ENCODE measurements at places on chromosomes 2 and 18.

- H3K27me3 ChIP-seq, result peaks cover 7% of the 10 kb centered on the region
- no peak overlapping the region for H3K4me3 ChIP-seq
- DNase-seq, result no peak
- no peak overlapping the region for H3K27ac ChIP-seq
- H3K4me1 ChIP-seq, result peaks cover 1% of the 10 kb centered on the region
Measured at GRCh38 chr18:8854550-8854949, 149.2 kb downstream of the MTCL1 start.

GRCh38 chr18:37561986-37562385, 3.6 kb downstream of the CELF4 start:
- H3K4me1 ChIP-seq, result peaks cover 4% of the 10 kb centered on the region
- H3K27ac ChIP-seq, result no peak overlapping the region
- no peaks in the 10 kb centered on the region for H3K36me3 ChIP-seq
- DNase-seq, result no peak
- peaks cover 40% of the 10 kb centered on the region for H3K27me3 ChIP-seq

DNA sequence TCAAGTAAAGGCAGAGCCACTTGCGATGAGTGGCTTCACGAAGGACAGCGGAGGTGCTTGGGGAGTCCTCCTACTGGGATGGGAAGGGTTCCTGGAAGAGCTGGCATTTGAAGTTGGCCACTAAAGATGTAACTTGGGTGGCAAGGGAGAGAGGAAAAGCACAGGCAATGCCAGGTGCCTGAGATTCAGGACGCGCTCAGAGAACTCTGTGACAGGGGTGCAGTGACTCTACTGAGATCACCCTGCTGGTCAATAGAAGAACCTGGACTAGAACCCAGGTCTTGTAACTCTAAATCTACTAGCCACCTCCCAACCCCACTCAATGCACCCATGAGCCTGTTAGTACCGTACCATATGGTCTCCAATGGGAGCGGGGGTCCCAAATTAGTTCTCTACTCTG, 5.4 kb upstream of the GRHL1 start:
- no peaks in the 10 kb centered on the region for H3K36me3 ChIP-seq
- H3K4me1 ChIP-seq, result peaks cover 3% of the 10 kb centered on the region
- H3K4me3 ChIP-seq, result no peak overlapping the region
- H3K27ac ChIP-seq, result no peak overlapping the region
- no peak for DNase-seq

- H3K36me3 ChIP-seq, result no peaks in the 10 kb centered on the region
- no peak overlapping the region for H3K27ac ChIP-seq
- H3K27me3 ChIP-seq, result no peaks in the 10 kb centered on the region
- no peak overlapping the region for H3K4me3 ChIP-seq
- H3K4me1 ChIP-seq, result no peaks in the 10 kb centered on the region
Measured at GRCh38 chr2:126085011-126085795, 570.8 kb upstream of the GYPC start.

DNA sequence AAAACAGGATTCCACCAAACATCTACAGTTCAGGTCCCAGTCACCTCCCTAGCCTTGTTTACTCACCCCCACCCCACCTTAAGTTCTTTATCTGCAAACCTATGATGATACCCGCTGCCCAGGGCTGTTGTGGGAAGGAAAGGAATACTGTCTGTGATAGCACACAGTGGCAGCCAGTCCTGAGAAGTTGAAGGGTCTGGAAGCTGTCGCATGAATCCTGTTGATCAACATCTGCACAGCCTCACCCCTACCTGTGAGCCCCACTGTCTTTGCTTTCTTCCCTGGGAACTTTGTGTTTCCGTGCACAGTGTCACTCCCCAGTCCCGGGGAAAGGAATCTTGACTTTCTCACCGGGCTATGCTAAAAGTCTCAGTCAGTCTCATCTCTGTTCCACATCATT, 160.7 kb upstream of the EPAS1 start:
- DNase-seq, result no peak
- H3K27me3 ChIP-seq, result no peaks in the 10 kb centered on the region
- H3K4me3 ChIP-seq, result no peak overlapping the region
- H3K27ac ChIP-seq, result no peak overlapping the region
- H3K36me3 ChIP-seq, result no peaks in the 10 kb centered on the region
- H3K4me1 ChIP-seq, result no peaks in the 10 kb centered on the region

GRCh38 chr2:237437566-237437965, 23.6 kb upstream of the COL6A3 start:
- no peak overlapping the region for H3K4me3 ChIP-seq
- H3K27me3 ChIP-seq, result no peaks in the 10 kb centered on the region
- peaks cover 5% of the 10 kb centered on the region for H3K36me3 ChIP-seq
- no peak for DNase-seq

GRCh38 chr2:63057249-63058143, 6.9 kb downstream of the OTX1 start:
- H3K27me3 ChIP-seq, result peaks cover 81% of the 10 kb centered on the region
- peak overlapping the region; percentile 58 for H3K4me3 ChIP-seq
- H3K36me3 ChIP-seq, result peaks cover 8% of the 10 kb centered on the region
- DNase-seq, result no peak

DNA sequence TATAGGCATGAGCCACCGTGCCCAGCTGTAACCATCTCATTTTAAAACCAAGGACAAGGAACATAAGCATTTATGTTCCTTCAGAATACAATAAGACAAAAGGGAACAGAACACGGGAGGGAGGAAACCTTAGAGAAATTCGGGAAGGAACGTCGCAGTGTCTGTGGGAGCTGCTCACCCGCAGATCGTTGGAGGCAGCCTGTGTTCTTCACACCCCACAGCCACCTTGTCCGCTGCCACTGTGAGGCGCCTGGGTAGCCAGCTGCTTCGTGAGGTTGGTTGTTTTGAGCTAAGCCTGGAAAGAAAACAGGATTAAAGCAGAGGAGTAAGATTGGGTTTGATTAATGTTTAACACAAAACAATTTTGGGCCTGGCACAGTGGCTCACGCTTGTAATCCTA, 250.0 kb downstream of the FHOD3 start:
- H3K27me3 ChIP-seq, result no peaks in the 10 kb centered on the region
- H3K4me3 ChIP-seq, result no peak overlapping the region
- H3K36me3 ChIP-seq, result no peaks in the 10 kb centered on the region
- DNase-seq, result no peak
- H3K4me1 ChIP-seq, result no peaks in the 10 kb centered on the region

DNA sequence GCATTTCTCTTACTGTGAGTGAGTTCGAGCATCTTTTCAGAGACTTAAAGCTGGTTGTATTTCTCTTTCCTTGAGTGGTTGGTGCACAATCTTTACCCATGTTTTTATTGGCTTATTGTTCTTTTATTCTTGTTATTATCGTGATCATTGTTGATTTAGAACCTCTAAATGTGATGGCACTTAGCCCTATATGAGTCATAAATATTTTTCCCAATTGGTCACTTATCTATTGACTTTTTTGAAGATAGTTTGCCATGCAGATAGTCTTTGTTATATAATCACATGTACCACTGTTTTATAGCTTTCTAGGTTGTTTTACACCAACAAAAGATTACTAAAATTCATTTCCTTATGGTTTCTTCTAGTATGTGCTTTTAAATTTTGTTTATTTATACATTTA, 141.6 kb upstream of the MSH6 start:
- no peak overlapping the region for H3K27ac ChIP-seq
- H3K4me1 ChIP-seq, result no peaks in the 10 kb centered on the region
- H3K36me3 ChIP-seq, result no peaks in the 10 kb centered on the region
- DNase-seq, result no peak

DNA sequence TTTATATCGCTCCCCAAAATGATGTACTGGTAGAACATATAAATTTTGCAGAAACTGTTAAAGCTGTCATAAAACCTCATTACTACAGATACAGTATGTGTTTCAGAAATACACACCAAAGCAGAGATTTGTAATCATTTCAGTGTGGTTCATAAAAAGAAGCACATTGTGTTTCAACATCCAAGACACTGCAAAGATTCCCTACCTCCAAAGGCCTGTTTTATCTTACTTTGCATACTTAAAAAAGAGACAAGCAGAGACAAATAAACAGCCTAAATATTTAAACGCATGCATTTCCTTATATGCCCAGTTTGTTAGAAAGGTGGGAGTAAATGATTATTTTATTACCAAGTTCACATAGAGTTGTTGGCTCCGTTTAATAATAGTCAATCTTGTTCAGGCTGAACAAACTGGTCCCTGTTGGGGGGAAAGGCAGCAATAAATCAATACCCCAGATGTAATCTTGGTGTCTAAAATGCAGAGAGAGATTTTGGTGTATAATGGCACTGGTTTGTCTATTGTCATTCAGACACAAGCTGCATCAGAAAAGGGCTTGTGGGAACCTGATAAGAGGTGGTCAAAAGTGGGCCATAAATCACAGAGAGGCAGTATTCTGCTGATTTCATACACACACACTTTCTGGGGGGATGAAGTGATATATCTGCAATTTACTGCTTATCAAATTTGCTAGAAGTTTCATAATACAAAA, 321.4 kb upstream of the ETAA1 start:
- H3K27me3 ChIP-seq, result no peaks in the 10 kb centered on the region
- H3K4me1 ChIP-seq, result no peaks in the 10 kb centered on the region
- H3K4me3 ChIP-seq, result no peak overlapping the region
- no peak for DNase-seq

GRCh38 chr2:179579800-179580199, 281.6 kb downstream of the ZNF385B start:
- no peak overlapping the region for H3K27ac ChIP-seq
- no peaks in the 10 kb centered on the region for H3K27me3 ChIP-seq
- no peak for DNase-seq
- no peaks in the 10 kb centered on the region for H3K4me1 ChIP-seq

- peaks cover 2% of the 10 kb centered on the region for H3K36me3 ChIP-seq
- no peak for DNase-seq
- no peak overlapping the region for H3K27ac ChIP-seq
- H3K4me3 ChIP-seq, result no peak overlapping the region
Measured at GRCh38 chr2:156466739-156467405, 30.7 kb downstream of the GPD2 start.

GRCh38 chr2:142989273-142990204, 112.1 kb downstream of the KYNU start:
- no peaks in the 10 kb centered on the region for H3K4me1 ChIP-seq
- peaks cover 17% of the 10 kb centered on the region for H3K27me3 ChIP-seq

GRCh38 chr2:12728221-12728777, 11.6 kb downstream of the TRIB2 start:
- peak overlapping the region; percentile 67 for H3K4me3 ChIP-seq
- peaks cover 85% of the 10 kb centered on the region for H3K4me1 ChIP-seq
- H3K27ac ChIP-seq, result peak overlapping the region; percentile 86
- no peaks in the 10 kb centered on the region for H3K27me3 ChIP-seq
- DNase-seq, result peak; percentile 89

- H3K27ac ChIP-seq, result peak overlapping the region; percentile 31
- no peak overlapping the region for H3K4me3 ChIP-seq
- H3K36me3 ChIP-seq, result peaks cover 3% of the 10 kb centered on the region
- DNase-seq, result no peak
Measured at GRCh38 chr2:223954401-223954800, 2.9 kb upstream of the MRPL44 start.

- H3K27me3 ChIP-seq, result peaks cover 3% of the 10 kb centered on the region
- no peak for DNase-seq
- H3K27ac ChIP-seq, result no peak overlapping the region
- H3K4me1 ChIP-seq, result no peaks in the 10 kb centered on the region
- no peaks in the 10 kb centered on the region for H3K36me3 ChIP-seq
- H3K4me3 ChIP-seq, result no peak overlapping the region
Measured at GRCh38 chr2:60294901-60295635, 258.4 kb downstream of the BCL11A start.

DNA sequence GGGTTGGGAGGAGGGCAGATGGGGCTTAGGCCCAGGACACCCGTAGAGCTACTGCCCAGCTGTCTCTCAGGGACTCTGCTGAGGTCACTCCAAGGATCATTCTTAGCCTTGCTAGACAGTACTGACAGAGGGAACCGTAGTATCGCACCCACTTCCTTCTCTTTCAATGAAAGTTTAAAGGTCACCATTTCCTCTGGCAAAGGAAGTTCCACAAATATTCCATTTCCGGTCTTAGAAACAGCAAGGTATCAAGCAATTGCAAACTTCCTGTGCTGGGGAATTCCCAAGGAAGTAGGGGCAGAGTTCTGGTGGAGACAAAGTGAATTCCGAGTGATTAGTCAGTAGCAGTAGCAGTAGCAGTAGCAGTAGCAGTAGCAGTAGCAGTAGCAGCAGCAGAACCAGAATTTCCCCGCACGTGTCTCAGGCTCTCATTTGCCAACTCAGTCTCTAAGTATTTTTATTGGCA, 24.7 kb downstream of the IL1B start:
- no peaks in the 10 kb centered on the region for H3K27me3 ChIP-seq
- peaks cover 10% of the 10 kb centered on the region for H3K36me3 ChIP-seq
- H3K27ac ChIP-seq, result no peak overlapping the region
- H3K4me3 ChIP-seq, result no peak overlapping the region
- no peak for DNase-seq

GRCh38 chr2:190447766-190448165, 39.6 kb downstream of the MFSD6 start:
- peaks cover 14% of the 10 kb centered on the region for H3K36me3 ChIP-seq
- no peak for DNase-seq

GRCh38 chr2:241053576-241054251, 48.4 kb downstream of the MTERF4 start:
- no peak overlapping the region for H3K4me3 ChIP-seq
- H3K4me1 ChIP-seq, result no peaks in the 10 kb centered on the region
- H3K27me3 ChIP-seq, result no peaks in the 10 kb centered on the region
- H3K36me3 ChIP-seq, result no peaks in the 10 kb centered on the region
- H3K27ac ChIP-seq, result no peak overlapping the region

- DNase-seq, result no peak
- H3K27ac ChIP-seq, result no peak overlapping the region
- no peaks in the 10 kb centered on the region for H3K36me3 ChIP-seq
- H3K27me3 ChIP-seq, result no peaks in the 10 kb centered on the region
- no peaks in the 10 kb centered on the region for H3K4me1 ChIP-seq
- H3K4me3 ChIP-seq, result no peak overlapping the region
Measured at GRCh38 chr2:128815248-128815647, 496.6 kb upstream of the HS6ST1 start.

- peaks cover 51% of the 10 kb centered on the region for H3K36me3 ChIP-seq
- H3K4me3 ChIP-seq, result no peak overlapping the region
- no peaks in the 10 kb centered on the region for H3K27me3 ChIP-seq
- no peak for DNase-seq
- H3K27ac ChIP-seq, result peak overlapping the region; percentile 33
Measured at GRCh38 chr2:162308747-162309503, 9.6 kb downstream of the IFIH1 start.

DNA sequence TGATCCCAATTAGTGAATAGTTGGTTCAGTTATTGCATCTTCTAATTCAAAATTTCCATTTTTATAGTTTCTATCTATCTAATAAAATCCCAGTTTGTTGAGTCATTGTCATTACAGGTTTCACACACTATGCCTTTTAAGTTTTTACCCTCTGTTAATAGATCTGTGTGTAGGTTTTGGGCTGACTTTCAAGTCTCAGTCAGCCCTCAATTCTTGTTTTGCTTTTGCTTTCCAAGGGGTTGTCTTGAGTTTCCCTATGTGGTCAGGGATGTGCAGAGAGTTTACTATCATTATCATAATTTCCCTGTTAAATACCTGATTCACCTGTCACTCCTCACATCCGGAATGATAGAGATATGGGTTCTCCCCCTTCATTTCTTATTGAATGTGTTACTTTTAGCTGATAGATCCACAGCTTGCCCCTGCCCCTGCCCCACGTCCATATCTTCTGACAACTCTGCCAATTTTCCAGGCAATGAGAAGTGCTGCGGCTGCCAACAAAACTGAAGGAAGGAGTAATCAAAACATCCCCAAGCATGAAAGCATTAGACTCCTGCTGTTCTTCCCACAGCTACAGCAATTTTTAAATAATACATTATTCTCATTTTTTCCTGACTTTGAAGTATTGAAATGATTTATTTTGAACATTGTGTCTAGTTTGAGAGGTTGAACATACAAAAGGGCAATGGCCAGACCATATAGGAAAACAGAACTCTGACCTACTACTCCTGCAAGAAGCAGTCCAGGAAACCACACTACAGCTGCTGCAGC, 1064.8 kb downstream of the SUCLG1 start:
- no peak for DNase-seq
- H3K4me3 ChIP-seq, result no peak overlapping the region
- H3K27me3 ChIP-seq, result no peaks in the 10 kb centered on the region
- no peak overlapping the region for H3K27ac ChIP-seq
